ENCODE measurements at places on chromosomes 12 and 14. TPM values are rescaled to one million over a fixed set of nuclear protein-coding genes. Genes with fewer than 3 reads are reported as not detected.

Gene TAS2R9
- polyA plus RNA-seq, result not detected

Gene ARHGEF40
- polyA plus RNA-seq, result not detected

Gene RASSF9
- polyA plus RNA-seq, result not detected

Gene KCNJ8
- not detected for polyA plus RNA-seq

Gene FLRT2
- not detected for polyA plus RNA-seq

Gene OR4E2
- polyA plus RNA-seq, result not detected

Data from CD4-positive, CD25-positive, alpha-beta regulatory T cell (primary cell).